Naive thymus-derived CD8-positive, alpha-beta T cell (primary cell): ENCODE measurements at places on chromosomes 11 and 22.

DNA sequence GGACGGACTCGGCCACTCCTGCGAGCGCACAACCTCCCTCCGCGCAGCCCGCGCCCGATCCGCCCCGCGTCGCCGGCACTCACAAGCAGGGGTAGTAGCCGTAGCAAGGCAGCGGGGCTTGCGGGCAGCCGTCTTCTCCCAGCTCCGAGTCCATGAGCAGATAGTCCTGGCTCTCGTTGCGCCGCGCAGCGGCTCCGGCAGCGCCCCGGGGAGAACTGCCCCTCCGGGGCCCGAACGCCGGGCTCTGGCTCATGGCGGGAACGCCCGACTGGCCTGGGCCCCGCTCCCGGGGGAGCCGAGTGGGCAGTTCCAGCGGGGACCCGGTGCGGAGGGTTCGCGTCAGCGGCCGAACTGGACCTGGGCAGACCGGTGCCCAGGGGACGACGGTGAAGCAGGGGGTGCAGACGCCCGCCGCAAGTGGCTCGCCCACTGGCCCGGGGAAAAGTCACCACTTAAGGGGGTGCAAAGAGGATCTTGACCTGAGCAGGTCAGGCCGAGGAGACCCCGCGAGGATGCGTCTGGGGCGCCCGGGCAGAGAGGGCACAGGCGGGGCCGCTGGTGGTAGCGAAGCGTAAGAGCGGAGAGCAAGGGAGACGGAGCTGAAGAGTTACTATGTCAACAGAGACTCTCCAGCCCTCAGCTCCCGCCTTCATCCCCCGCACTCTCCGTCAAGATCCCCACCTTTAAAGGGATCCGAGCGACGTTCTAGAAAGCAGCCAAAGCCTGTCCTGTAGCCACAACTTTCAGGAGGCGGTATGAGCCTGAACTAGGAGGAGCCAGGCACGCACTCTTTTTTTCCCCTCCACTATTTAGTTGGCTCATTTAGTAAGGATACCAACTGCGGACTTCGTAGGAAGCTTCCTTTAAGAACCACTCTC is at the start of gene TRPC6:
TSS of gene TRPC6 (minus strand) at position 757 of the 878 bp plus-strand sequence. CDS start at position 253, 504 bp downstream.
- no peak for DNase-seq

DNA sequence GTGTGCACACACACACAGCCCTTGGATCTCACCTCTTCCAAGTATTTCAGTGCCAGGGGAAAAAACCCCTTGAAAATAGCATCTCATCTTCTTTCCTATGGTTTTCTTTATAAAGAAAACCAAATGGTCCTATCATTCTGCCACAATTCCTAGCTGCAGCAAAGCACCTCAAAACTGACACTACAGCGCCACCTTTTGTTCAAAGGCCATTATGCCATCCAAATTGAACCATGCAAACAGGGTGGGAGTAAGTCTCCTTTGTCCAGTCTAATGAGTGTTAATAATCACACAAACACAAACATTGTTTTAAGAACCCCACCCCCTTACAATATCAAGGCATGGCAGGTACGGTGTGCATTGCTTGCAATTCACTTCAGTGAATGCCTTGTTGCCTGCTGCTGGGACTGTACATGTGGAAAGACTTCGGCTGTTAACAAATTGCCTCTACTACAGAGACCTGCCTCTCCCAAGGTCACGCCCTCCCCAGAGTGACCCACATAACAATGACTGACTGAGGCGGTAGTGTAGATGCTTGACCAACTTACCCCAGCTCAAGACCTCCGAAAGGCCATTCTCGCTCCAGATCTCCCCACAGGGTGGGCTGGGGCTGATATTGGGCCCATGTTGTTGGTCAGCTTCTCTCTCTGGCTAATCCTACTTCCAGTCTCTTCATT is 31.7 kb downstream of the FAM181B start:
- peak; percentile 23 for DNase-seq

DNA sequence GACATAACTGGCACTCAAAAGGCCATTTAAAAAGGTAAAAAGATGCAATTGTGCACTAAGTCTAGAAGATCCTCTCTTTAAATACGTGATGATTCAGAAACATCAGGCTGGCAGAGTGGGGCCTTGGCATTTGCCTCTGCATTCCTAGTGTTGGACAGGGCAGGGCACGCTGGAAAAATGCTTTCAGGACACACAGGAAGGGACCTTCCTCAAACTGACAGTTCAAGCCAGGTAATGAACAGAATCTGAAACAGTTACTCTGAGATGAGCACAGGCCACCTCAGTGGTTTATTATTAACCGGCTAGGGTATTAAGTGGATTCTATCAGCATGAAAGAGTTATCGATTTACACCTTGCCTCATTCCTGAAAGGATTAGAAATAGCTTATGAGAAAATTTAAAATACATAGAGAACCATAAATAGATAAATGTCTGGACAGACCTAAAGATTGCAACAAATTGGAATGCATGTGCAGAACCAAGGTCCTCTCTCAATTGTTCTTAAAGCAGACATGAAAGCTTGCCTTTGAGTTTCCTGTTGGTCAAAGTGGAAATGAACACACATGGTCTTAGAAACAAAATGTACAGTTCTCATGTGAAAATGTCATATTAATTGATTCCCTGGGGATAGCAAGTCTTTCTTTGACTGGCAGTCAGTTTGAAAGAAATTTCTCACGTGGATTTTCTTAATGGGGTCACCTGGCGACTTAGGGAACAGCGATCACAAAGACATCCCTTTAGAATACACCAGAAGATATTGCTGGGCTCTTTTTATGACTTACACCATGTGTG is 21.5 kb upstream of the CSNK2A3 start:
- DNase-seq, result no peak

GRCh38 chr11:118443590-118444218 is 7.4 kb downstream of the KMT2A start:
- no peak for DNase-seq

DNA sequence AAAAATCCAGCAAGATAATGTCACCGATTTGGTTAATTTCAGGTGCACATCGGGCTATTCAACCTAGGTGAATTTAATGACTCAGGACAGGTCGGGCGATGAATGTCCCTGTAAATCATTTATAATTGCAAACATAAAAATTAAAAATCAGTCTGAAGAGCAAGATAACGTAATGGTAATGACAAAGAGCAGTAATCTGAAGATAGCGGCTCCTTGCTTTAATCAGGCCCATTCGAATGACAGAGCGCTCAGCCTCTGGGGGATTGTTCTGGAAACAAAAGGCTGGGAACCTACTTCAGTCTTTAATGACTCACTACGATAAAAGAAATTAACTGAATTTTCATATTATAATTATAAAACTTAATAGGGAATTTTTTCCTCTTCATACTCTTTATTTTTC is 61.3 kb downstream of the RCN1 start:
- DNase-seq, result no peak

DNA sequence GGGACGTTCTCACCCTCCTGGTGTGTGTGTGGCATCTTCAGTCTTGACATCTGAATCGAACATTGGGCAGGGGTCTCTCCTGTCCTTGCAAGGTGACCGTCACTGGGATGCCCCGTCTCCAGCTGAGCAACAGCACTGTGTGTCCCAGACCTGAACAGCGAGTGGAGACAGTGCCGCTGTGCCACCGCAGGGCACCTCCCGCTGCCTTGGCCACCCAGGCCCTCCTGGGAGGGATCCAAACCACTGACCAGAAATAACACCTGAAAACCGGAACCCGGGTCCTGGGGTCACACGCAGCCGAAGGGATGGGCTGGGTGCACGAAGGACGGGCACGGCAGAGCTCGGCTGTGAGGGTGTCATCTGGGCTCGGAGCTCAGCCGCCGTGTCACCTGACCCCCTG is 102.2 kb downstream of the BRD1 start:
- no peak for DNase-seq
